ENCODE measurements at places on chromosomes 6 and 20.
A peak's percentile ranks its signal among the peaks of the same experiment; 100 is the strongest.

DNA sequence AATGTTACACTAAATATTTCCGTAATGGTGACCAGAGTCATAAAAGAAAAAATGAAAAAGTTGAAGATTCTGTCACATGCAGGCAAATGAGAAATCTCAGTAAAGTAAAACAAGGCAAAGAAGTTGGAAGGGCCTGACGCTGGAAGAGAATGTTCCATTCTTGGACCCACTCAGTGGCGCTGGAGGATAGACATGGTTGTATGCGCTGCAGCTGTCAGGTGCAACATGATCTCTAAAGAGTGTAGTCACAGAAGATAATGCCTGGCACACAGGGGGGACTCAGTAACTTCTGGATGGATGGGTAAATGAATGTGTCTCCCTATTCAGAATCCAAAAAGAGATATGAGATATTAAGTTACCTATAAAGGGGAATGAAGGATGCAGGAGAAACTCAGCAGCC, 116.3 kb downstream of the FAXC start:
- no peak for DNase-seq

- DNase-seq: peak; percentile 41
Measured at GRCh38 chr6:168884646-168885086, 369.0 kb downstream of the THBS2 start.

- DNase-seq: no peak
Measured at GRCh38 chr6:167825332-167826229, 1.1 kb upstream of the AFDN start.

- DNase-seq: no peak
Measured at GRCh38 chr6:36822506-36823269, 16.6 kb downstream of the CPNE5 start.

GRCh38 chr20:19618711-19619110, 139.3 kb upstream of the RIN2 start:
- DNase-seq: no peak

All from effector memory CD4-positive, alpha-beta T cell (primary cell).